Fibroblast of upper back skin (primary cell): ENCODE measurements at places on chromosomes 3 and 15.

- DNase-seq: no peak
Observed at GRCh38 chr3:100899440-100900091, 93.7 kb downstream of the ABI3BP start.

GRCh38 chr3:188051801-188052168, 102.2 kb upstream of the LPP start:
- no peak for DNase-seq

- DNase-seq: no peak
Observed at GRCh38 chr3:59632760-59633573, 583.1 kb upstream of the CFAP20DC start.

DNA sequence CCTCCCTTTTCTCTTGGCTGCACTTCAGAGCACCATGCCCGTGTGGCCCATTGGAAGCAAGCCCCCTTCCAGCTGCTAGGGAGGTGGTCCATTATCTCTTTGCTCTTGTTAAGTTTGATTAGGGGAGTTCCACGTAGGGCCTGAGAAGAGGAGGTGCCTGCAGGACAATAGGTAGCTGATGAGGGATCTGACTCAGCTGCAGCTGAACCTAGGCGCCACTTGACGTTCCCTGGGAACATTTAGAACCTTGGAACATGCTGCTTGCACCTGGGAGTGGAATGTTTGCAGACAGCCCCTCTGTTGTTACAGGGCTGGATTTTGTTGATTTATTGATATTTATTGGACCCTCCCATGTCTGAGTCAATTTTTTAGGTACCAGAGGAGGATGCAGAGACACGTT, 4.7 kb downstream of the SMAD3 start:
- no peak for DNase-seq

DNA sequence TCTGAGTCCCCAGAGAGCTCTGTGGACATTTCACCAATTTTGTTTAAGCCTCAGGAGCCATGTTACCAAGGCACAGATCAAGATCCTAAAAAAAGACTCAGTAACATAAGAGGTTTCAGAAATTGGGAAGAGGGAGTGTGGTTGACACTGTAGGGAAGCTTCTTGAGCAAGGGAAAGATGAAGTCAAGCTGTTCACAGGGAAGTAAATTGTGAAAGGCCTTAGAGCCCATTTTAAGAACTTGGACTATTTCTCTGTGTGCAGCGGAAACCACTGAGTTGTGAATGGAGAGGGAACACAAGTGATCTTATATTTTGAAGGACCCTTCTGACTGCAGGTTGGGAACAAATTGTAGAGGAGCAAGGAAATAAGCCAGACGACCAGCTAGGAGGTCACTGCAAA, 18.7 kb downstream of the BCL2A1 start:
- DNase-seq: no peak

GRCh38 chr3:9379327-9379726, 16.5 kb downstream of the THUMPD3 start:
- DNase-seq: no peak

DNA sequence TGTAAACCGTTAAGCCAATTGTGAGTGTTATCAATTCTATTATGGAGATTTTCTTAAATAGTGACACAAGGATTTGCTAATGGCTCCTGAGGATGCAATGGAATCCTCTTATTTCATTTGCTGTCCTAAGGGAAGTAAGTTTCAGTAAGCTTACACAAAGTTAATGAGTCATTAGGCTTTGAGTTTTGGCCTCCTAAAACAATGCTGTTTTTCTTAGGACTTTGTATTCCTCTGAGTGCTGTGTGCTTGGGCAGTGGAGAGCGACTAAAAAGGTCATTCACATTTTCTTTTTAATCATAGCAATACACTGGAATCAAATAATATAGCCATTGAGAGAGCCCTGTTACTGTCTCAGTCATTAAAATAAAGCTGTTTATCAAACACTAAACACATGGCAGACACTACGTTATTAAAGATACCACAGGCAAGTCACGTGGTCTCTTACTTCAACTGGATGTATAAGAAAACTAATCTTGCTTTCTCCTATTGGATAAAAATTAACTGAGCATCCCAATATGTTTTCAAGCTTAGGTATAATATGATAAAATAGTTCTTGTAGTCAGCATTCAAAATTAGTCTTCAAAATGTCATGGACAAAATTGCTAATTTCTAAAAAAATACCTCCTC, 290.8 kb downstream of the NLGN1 start:
- DNase-seq: no peak

DNA sequence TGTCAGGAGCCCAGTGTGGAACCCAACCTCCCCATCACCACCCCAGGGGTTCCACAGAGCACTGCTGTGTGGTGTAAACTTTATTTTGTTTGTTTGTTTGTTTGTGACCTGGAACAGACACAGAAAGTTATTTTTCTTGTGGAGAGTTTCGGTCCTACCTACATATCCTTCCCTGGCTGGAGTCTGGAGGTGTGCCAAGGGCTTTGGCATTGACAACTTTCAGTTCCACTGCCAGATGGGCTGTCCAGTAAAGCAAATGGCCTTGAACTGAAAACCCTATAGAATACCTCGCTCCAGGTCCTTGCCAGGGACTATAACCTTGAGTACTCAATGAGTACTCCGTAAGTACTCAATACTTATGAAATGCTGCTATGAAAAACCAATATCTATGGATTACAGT, 103.5 kb downstream of the MITF start:
- DNase-seq: no peak
